ENCODE measurements at places on chromosomes 3 and 15.

- DNase-seq, result no peak
Observed at GRCh38 chr15:66951531-66952320, 113.7 kb upstream of the SMAD3 start.

DNA sequence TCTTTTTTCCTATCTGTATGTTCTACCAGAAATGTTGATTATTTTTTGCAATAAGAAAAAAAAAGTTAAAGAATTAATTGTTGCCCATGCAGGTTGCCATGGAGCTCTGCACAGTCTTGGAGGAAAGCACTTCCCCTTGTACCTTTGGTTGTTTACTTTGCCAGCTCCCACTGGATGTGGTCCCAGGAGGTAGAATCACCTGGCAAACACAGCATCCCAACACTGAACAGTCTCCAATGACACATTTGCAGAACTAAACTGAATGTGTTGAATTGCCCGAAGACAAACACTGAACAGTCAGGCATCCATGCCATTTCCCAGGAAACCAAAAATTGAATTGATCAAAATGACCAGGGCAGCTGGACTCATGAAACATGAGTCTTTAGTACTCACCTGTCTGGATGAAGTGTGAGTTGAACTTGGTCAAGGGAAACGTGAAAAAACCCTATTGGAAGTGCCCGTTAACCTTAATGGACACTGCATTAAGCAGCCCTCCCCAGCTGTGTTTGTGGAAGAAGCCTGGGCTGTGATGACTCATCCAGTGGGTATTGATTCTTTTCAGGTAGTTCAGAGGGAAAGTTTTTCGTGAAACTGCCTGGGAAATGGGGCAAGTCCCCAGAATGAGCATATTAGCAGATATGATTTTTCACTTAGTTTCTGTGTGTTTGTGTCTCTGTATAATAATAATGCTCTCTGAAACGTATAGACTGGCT lies 284.7 kb upstream of the STT3B start:
- no peak for DNase-seq

DNA sequence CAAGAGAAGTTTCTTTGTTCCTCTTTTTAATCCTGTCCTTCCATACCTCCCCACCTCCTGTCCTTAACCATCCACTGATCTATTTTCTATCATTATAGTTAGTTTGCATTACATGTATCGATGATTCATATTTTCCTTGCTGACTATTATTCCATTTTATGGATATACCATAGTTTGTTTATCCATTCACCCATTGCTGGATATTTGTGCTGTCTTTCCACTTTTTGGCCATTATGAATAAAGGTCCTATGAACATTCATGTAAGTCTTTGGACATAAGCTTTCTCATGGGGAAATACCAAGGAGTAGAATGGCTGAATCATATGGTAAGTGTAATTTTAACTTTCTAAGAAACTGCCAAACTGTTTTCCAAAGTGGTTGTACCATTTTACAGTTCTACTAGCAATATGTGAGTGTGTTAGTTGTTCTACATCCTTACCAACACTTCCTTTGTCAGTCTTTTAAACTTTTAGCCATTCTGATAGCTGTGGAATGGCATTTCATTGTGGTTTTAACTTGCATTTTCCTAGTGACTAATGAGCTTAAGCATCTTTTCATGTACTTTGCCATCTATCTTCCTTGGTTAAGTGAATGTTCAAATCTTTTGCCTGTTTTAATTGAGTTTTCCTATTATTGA lies 11.7 kb downstream of the ATP6V1A start:
- no peak for DNase-seq

DNA sequence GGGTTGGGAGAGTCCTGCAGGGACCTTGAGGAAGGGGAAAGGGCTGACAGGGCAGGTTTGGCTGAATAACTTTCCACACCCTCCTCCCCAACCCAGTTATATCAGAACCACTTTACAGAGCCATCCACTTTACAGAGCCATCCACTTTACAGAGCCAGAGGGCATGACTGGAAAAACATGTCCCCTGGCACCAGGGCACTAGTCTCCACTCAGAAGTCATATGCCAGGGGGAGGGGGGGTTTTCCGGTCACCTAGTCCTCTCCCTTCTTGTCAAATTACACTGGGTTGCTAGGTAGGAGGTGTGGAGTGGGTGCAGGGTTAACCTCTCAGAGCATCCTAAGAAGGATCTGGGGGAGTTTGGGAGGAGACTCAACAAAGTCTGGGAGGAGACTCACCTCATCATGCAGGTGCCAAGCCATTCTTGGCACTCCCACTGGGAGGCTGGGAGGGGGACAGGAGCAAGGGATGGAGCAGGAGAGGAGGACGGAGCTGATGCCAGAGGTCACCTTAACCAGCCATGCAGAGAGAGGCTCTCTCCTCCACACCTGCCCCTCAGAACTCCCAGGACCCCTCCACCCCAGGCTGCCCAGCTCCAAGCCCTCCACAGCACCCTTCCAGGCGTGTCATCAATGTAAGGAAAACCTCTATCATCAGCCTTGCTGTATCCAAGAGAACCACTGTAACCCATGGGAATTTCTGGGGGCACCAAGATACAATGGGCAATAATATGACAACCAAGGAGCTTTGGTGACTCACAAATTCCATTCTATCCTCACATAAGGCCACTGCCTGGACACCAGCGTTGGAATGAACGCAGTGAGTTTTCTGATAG lies 1.7 kb downstream of the LRRC2 start:
- DNase-seq, result no peak

DNA sequence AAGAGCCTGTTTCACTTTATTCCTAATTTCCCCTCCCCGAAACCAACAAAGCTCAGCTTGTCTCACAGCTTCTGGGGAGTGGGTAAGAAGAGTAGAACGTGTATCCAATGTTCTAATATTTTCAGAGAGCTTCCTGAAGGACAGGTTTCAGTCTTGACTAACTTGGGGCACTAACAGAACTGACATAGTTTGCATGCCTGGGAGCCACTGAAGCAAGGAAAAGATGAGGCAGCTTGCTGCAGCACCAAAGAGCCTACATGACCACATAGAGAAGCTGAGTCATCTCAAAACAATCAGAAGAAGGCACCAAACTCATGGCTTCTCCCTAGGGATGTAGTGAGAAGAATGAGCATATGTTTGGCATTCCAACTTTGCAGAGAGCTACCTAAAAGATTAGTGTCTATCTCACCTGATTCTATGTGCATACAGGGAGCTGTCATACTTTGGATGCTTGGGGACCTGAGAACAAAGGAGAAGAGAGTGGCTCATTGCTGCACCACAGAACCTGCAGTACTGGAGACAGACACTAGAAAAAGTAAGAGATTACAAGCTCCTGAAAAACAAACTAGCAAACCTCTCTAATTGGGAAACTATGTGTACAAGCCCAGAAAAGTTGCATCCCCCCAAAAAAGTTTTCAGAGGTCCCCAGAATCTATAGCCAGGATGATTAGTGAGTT lies 86.9 kb downstream of the DCLK3 start:
- DNase-seq, result no peak

DNA sequence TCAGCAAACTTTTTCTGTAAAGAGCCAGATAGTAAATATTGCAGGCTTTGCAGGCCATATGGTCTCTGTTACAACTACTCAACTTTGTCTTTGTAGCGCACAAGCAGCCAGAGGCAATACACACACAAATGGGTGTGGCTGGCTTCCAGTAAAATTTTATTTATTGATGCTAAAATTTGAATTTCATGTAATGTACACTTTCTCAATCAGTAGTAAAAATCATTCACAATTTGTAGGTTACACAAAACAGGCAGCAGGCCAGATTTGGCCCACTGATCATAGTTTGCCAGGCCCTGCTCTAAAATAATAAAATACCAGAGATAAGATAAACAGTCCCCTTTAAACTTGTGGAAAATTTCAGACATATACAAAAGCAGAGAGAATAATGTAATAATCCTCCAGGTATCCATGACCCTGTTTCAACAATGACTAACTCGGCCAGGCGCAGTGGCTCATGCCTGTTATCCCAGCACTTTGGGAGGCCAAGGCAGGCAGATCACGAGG lies 330.3 kb downstream of the SHQ1 start:
- DNase-seq, result no peak

GRCh38 chr15:77507911-77508310 lies 87.2 kb downstream of the HMG20A start:
- no peak for DNase-seq

GRCh38 chr15:53210653-53211052 lies 420.5 kb upstream of the ONECUT1 start:
- DNase-seq, result no peak

Data from cortex of kidney (tissue), 1 donor.